ENCODE measurements at places on chromosomes 11 and 22.
A peak's percentile ranks its signal among the peaks of the same experiment; 100 is the strongest.

DNA sequence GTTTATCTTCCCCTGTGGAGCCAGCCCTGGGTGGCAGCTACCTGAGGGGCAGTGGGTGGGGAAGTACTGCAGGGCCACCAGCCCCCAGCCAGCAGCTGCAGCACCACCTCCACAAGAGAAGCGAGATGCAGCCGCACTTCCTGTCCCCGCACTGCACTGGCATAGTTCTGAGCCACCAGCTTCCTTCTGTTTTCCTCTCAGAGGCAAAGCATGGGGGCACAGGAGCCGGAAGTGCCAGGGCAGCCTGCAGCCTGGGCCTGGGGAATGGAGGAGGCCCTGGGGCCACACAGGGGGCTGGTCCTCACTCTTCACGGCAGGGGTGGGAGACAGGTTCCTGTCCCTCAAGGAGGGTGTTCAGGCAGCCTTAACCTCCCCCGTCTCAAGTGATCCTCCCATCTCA, 11.9 kb upstream of the SH3BP1 start:
- no peak for DNase-seq

- DNase-seq, result peak; percentile 2
These were observed 368.6 kb downstream of the OPCML start for GRCh38 chr11:133163463-133164419.

- no peak for DNase-seq
These were observed 45.3 kb downstream of the GDPD5 start for GRCh38 chr11:75480185-75481175.

DNA sequence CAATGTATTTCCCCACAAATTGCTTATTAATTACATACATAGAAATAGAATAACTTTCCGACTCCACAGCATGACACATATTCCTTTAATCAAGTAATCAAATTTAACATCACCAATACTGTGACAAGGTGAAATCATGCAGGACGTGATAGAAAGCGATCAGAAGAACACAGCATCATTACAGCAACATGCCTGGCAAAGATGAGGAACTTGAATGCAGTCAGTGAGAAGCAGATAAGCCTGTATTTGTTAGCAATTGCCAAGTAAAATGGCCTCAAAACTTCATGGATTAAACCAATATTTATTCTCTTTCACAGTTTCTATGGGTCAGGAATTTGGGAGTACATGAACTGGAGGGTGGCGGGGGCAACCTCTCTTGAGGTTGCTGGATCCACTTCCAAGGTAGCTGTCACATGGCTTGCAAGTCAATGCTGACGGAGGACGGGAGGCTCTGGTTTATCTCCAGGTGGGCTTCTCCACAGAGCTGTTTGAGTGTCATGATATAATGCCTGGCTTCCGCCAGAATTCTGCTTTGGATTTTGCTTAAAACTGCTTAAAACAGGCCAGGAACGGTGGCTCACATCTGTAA, 12.0 kb upstream of the TEAD1 start:
- no peak for DNase-seq

DNA sequence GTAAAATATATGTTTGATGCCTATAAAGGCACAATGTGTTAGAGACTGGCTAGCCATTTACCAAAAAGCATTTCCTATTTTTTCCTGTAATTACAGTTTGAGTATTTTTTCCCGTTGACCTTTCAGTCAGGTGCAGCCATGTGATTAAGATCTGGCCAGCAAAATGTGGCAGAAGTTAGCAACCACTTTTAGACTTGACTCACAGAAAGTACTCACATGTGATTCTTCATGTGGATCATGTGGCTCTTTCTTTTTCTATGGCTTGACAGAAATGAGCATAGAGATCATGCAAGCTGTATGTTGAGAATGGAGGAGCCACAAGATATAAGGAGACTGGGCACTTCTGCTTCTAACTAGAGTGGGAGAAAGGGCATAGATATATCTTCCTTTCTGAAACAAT, 27.3 kb upstream of the RAB38 start:
- no peak for DNase-seq

GRCh38 chr11:73862986-73863385, 13.7 kb downstream of the COA4 start:
- DNase-seq, result peak; percentile 21

DNA sequence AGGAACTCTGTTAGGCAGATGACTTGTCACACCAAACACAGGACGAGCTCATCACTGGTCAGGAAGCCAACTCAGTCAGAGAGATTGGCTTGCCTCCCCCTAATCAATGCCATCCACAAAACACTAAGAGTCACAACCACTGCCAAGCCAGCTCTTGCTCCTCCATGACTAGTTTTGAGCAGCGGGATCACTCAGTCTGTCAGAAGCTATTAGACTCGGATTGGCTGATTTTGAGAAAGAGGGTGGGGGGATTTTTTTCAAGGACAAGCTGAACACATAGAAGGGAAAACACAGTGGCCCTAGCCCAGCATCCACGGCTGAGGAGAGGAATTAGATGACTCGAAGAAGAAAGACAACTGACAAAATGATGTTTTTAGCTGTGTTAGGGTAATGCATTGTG, 55.9 kb downstream of the SEZ6L start:
- DNase-seq, result no peak

- DNase-seq, result no peak
These were observed 12.2 kb downstream of the CBL start for GRCh38 chr11:119218141-119218878.

- DNase-seq, result no peak
These were observed 16.9 kb upstream of the KIRREL3 start for GRCh38 chr11:127017482-127017881.

GRCh38 chr22:21718499-21718898, 17.1 kb downstream of the YPEL1 start:
- DNase-seq, result no peak

DNA sequence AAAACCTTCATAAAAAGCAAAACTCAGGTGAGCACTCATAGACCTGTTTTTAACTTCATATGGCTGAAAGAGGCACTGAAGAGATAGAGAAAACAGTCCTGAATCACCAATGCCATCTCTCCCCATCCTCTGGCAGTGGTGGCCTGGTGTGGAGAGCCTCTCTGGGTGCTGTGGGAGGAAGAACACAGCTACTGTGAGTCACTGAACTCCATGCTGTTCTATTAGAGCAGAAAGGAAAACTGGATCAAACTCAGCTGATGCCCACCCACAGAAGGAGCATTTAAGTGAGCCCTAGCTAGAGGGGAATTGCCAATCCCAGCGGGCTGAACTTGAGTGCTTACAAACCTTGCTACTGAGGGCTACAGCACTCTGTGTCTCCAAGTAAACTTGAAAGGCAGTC, 115.3 kb upstream of the SESN3 start:
- no peak for DNase-seq

- peak; percentile 96 for DNase-seq
These were observed at the start of gene MSANTD4 for GRCh38 chr11:106021967-106022794. Gene MSANTD4 (minus strand): TSS chr11:106022240. CDS start chr11:106010917, 11,323 bp downstream.

- DNase-seq, result no peak
These were observed 4.1 kb downstream of the PPP1CA start for GRCh38 chr11:67397536-67397935.

DNA sequence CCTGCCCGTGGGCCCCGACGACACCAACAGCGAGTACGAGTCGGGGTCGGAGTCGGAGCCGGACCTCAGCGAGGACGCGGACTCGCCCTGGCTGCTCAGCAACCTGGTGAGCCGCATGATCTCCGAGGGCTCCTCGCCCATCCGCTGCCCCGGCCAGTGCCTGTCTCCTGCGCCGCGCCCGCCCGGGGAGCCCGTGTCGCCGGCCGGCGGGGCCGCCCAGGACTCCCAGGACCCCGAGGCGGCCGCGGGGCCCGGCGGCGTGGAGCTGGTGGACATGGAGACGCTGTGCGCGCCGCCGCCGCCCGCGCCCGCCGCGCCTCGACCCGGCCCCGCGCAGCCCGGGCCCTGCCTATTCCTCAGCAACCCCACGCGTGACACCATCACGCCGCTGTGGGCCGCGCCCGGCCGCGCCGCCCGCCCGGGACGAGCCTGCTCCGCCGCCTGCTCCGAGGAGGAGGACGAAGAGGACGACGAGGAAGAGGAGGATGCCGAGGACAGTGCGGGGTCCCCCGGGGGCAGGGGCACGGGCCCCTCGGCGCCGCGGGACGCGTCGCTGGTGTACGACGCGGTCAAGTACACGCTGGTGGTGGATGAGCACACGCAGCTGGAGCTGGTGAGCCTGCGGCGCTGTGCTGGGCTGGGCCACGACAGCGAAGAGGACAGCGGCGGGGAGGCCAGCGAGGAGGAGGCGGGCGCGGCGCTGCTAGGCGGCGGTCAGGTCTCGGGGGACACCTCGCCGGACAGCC, 3.8 kb downstream of the MAPK8IP2 start:
- DNase-seq, result no peak

DNA sequence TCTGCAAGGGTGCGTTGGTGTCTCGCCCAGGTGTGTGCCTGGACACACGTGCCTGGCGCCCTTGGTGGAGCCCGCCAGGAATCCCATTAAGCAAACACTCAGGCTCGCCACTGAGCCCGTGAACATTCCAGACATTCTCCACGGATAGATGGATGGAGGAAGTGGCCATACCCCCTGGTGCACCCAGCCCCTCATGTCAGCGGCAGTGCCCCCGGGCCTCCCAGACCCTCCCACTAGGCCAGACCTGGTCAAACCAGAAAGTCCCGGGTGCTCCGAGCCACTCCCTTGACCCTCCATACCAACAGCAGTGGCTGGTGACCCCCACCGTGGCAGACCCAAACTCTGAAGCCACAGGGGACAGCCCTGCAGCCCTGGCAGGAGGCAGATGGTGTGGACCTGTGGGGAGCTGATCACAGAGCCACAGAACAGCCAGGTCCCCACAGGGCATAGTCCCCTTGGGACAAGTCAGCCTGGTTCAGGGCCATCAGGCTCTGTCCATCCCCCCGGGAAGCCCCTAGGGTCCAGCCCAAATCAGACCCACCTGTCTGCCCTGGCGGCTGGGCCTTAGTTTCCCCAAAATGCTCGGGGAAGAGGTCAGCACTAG, 1.9 kb downstream of the EPS8L2 start:
- no peak for DNase-seq

DNA sequence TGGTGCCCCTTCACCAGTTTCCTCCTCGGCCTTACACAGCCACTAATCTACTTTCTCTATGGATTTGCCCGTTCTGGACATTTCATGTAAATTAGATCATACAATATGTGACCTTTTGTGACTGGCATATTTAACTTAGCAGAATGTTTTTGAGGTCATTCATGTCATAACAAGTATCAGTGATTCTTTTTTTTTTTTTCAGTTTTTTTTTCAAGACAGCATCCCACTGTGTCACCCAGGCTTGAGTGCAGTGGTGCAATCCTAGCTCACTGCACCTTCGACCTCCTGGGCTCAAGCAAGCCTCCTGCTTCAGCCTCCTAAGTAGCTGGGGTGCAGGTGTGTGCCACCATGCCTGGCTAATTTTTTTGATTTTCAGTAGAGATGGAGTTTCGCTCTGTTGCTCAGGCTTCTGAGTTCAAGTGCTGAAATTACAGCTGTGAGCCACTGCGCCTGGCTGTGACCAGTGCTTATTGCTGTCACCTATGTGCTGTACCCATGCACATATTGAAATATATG, 22.7 kb downstream of the KIAA1671 start:
- no peak for DNase-seq

- no peak for DNase-seq
These were observed 86.4 kb downstream of the PIWIL4 start for GRCh38 chr11:94653561-94653960.

GRCh38 chr11:1450949-1451710, 35.4 kb downstream of the MOB2 start:
- no peak for DNase-seq

DNA sequence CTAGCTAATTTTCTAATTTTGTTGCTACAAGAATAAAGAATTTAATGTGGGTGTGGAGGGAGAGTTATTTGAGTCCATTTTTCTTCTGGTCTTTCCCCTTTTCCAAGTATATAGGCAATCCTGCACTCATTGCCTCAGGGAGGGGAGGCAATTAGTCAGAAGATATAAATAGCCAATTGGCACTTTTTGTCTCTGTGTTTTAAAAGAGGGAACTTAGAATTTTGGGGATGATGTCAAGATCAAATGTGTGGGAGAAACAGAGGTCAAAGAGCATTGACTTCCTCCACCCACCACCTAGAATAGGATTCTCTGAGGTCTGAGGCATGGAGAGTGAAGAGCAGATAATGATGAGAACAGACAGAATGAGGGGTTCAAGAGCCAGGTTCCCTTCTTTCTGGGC, 120.3 kb upstream of the ZC3H12C start:
- DNase-seq, result no peak

- DNase-seq, result no peak
These were observed 6.3 kb upstream of the CYP2R1 start for GRCh38 chr11:14898355-14898754.

- DNase-seq, result no peak
These were observed 172.0 kb upstream of the ARHGAP42 start for GRCh38 chr11:100515087-100515486.

- DNase-seq, result no peak
These were observed 80.4 kb upstream of the PRR5 start for GRCh38 chr22:44621401-44622146.

- DNase-seq, result no peak
These were observed 71.9 kb downstream of the LDLRAD3 start for GRCh38 chr11:36015799-36016198.

DNA sequence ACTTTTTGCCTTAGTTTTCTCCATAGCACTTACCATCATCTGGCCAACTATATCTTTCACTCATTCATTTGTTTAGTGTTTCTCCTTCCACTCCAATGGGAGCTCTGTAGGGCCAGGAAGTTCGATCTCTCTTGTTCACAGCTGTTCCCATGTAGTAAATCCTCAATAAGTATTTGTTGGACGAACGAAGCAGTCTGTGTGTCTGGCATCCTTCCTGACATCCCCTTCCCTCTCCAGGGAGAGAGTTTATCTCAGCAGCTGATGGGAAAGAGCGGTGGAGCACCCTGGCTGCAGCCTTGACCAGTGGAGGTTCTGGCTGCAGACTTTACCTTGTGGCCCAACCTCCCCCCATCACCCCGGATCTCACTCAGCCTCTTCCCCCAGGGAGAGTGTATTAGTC, 141.7 kb downstream of the CHST1 start:
- no peak for DNase-seq

DNA sequence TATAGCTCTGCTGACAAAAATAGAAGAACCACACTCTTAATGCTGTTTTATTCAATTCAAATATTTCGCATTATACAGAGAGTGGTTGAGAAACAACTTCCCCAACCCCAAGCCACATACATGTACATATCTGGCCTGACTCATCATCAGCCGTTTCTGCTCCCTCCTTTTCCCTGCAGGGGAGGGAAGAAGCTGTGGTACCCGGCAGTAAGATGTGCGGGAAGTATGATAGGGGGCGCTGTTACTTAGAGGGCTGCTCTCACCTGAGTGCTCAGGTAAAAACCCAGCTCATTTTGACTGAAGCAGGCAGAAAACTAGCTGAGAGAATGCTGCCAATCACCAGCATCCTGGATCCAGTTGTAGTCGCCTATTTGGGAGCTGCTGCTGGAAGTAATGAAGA, 85.5 kb downstream of the NELL1 start:
- DNase-seq, result peak; percentile 60

DNA sequence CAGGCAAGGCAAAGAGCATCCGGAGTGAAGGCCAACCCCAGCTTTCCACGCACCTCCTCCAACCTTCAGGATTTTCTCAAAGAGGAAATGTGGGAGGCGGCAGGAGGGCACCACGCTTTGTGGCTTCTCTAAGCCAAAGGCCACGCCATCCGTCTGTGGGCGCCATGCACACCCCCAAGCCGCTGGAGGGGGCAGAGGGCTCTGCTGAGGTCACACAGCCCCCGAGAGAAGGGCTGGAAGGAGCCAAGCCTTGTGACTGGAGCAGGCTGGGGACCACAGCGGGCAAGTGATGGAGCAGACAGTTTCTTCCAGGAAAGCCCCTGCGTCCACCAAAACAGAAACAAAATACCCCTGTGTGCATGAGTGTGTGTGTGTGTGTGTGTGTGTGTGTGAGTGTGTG, 527.4 kb downstream of the BRD1 start:
- DNase-seq, result no peak
